ENCODE measurements at places on chromosomes 12 and 14.

DNA sequence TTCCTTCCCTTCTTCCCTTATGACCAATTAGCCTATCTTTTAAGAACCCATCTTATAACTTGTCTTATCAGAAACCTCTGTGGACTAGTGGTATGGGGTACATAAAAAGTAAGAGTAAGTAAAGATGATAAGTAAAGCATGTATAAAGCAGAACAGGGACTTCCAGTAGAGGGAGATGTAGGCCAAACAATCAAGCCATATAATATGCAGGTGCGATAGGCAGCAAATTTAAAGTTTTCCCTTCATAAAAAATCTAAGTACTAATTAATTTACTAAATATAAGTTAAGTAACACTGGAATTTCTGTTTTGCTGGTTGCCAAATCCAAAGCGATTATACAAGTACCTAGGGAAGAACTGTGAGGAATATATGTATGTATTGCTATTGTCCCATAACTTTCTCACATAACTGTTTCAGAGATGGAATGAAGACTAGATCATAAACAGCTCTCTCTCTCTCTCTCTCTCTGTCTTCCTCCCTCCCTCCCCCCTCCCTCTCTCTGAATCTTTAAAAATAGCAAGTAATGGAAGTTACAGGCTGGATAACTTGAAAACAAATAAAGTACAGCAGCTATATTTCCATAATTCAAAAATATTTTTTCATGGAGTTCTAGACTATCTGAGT, 25.7 kb downstream of the METTL25 start:
- no peak for DNase-seq

GRCh38 chr14:32022938-32023466, 54.1 kb upstream of the ARHGAP5 start:
- DNase-seq = no peak

GRCh38 chr12:66160704-66161103, 9.1 kb downstream of the TMBIM4 start:
- DNase-seq = no peak

DNA sequence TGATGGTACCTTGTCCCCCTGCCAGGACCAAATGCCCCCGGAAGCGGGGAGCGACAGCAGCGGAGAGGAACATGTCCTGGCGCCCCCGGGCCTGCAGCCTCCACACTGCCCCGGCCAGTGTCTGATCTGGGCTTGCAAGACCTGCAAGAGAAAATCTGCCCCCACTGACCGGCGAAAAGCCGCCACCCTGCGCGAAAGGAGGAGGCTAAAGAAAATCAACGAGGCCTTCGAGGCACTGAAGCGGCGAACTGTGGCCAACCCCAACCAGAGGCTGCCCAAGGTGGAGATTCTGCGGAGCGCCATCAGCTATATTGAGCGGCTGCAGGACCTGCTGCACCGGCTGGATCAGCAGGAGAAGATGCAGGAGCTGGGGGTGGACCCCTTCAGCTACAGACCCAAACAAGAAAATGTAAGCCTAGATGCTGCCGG, 410 bp downstream of the MYF6 start:
- DNase-seq = no peak

- no peak for DNase-seq
These were observed 51.2 kb upstream of the OXA1L start for GRCh38 chr14:22715186-22715812.

GRCh38 chr12:64286521-64286920, 64.4 kb upstream of the KICS2 start:
- no peak for DNase-seq

DNA sequence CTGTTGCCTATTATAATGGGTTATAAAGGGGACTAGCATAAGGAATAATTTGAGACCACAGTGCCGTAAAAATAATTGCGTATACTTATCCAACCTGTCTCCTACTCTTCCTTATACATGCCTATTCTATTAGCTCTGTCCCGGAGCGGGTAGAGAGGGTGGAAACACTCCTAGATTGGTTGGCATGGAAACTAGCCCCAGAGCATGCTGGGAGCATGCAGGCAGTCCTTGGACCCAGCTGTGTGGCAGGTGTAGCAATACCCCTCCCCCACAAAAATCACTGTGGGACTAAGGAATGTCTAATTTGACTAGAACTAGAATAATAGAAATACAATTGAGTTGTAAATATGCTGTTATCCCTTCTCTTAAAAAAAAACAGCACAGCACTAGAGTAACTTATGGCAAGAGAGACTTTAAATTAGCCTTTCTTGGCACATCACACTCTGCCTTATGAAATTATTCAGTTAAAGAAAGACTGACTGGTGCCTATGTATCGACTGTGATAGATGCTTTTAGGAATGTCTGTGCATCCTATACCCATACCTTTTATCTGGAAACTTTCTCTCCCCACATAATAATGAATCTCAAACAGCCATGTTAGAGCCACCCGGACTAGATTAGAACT, 244.0 kb upstream of the DAAM1 start:
- no peak for DNase-seq

DNA sequence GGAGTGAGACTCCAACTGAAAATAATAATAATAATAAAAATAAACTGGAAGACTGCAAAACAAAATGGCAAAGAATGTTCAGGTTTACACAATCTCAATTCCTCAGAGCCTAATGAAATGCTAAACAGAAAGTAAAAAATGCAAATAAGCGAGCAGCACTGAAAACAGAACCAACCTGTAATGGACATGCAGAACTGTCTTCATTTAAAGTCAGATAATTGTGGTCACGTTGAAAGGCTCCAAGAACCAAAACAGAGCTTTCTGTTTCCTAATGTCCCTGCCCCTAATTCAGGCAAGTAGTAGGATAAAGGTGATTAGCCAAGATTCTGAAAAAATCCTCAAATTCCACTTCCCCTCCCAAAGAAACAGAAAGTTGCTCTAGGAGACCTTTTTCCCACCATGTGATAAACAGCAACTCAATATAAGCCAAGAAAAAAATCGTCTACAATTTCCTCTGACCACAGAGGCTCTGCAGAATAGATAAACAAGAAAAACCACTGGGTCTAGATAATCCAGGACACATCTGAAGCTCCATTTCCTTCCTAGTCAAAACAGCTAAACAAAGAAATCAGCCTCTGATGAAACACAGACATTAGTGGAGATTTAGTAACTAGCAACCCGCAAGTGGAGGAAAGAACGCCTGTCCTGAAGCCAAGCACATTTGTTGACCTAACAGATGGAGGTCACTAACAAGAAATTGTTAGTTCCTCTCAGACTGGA, 3.0 kb downstream of the MIS18BP1 start:
- no peak for DNase-seq

- no peak for DNase-seq
These were observed 2.1 kb downstream of the SLC25A47 start for GRCh38 chr14:100325231-100325632.

DNA sequence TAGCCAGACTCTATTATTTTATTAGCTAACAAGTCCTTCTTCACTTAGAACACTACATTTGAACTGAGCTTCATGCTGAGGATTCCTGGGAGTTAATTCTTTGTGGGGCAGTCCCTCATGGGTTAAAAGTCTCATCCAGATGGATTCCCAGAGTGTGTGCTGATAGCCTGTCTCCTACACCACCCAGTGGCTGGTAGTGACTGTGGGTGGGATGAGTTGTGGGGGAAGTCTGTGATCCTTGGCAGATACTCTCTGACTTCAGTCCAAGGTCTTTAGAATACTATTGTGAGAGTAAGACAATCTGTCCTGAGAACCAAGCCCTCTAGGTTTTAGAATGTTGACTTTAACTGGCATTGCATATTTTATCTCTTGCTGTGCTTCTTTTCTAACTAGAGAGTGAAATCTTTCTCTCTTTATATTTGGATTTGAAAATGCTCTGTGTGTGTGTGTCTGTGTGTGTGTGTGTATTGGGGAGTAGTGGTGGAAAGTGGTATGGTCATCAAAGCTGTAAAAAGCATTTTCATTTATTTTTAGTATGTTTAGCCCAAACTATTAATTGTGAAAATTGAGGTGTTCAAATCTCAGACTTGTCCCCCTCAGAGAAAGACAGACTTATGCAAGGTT, 37.3 kb downstream of the AKAP6 start:
- DNase-seq = no peak

GRCh38 chr12:50402264-50403000, 1.7 kb downstream of the LARP4 start:
- DNase-seq = no peak

GRCh38 chr12:69688471-69689427, 10.4 kb downstream of the BEST3 start:
- DNase-seq = peak; percentile 100

- no peak for DNase-seq
These were observed 22.2 kb downstream of the SGPP1 start for GRCh38 chr14:63705561-63706070.

- DNase-seq = no peak
These were observed 29.2 kb downstream of the SPTB start for GRCh38 chr14:64850369-64851137.

GRCh38 chr12:89250213-89250612, 102.1 kb downstream of the DUSP6 start:
- DNase-seq = no peak

DNA sequence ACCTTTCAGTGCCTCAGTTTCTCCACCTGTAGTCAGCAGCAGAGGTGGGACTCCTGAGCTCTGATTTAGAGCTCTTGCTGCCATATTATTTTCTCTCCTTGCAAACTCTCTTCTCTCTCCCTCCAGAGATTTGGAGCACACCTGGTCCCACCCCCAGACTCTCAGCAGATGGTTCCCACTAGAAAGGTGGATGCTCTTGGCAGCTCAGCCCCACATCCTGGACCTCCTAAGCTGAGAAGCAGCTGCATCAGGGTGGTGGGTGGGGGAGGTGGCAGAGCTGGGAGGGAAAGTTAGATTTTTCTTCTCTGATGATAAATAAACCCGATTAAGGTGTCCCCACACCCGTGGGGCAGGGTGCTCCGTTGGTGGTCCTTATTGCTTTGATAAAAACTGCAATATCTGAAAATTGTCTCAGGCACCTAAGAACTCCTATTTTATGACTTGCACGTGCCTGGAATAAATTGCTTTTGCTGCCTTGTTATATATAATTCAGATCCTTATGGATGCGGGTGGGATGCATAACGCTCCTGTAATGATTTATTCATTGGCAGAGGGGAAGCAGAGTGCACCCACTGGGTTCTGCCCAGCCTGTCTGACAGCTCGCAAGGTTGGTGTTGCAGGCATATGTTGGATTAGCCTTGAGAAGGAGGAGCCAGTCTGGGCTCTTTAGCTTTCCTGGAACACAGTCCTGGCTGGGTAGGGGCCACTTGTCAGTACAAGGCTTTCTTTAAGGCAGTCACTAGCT, 214.2 kb downstream of the SUDS3 start:
- DNase-seq = no peak

- DNase-seq = no peak
These were observed 390.2 kb downstream of the SOX5 start for GRCh38 chr12:23559268-23559753.

DNA sequence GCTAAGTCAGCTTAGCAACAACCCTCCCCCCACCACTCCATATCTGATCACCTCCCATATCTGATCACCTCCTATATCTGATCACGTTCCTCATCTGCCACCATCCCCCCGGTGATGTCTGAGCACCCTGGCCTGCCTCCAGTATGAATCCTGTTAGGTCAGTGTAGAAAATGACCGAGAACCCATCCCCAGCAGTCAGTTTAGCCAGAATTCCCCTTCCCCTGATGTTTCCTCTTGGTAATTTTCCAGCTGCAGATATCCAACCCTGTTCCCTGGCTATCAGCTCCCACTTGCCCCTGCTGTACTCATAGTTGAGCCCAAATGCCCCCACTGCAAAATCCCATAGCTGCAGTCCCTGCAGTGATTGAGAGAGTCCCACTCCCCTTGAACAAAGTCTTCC, 12.5 kb downstream of the SELPLG start:
- no peak for DNase-seq

GRCh38 chr14:79549515-79549914, 661.8 kb downstream of the DIO2 start:
- no peak for DNase-seq

DNA sequence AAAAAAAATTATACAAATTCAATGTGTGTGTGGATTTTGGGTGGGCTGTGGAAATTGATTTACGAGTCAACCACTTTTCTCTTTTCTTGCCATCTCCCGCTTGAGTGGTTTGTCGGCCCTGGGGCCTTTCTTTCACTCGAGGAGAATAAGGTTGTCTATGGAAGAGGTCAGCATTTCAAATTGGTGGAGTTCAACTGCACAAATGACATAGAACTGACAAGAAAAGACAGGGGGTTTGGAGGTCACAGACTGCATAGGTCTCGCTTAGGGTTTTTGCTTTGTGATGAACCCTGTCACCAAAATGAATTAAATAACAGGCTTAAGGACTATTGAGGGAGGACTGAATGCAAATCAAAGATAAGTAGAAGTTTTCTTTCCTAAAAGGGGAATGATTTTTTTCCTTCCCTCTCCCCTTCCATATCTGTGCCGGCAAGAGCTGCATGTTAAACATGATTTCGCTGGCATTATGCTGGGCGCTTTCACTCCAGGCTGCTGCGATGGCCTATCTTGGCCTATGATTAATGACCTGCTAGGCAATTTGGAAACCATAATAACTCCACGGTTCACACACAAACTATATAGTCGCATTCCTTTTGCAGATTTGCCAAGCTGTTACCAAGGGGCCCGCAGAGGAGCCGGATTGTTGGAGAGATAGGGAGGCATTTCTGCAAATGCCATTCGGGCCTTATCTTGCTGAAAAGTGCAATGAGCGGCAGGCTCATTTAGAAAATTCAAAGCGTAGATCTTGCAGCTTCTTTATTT, 20.7 kb downstream of the ASCL1 start:
- DNase-seq = no peak

- DNase-seq = no peak
These were observed 194.9 kb downstream of the ADAMTS20 start for GRCh38 chr12:43357141-43357540.

DNA sequence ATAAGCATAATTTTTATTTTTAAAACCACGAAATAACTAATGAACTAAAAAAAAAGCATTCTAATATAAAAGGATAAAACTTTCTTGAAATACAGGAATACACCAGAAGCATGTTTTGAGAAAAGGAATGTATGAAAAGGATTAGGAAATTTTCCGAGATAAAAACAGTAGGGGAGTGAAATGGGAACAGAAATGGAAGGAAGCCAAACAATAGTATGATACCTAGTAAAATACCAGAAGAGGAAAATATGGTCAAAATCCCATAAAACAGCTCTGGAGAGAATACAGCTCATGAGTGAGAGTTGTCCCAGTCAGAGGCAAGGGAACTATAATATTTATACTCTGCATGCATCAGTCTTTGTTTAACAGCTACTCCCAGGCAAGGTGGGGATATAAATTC, 1016.2 kb downstream of the SLC6A15 start:
- no peak for DNase-seq

DNA sequence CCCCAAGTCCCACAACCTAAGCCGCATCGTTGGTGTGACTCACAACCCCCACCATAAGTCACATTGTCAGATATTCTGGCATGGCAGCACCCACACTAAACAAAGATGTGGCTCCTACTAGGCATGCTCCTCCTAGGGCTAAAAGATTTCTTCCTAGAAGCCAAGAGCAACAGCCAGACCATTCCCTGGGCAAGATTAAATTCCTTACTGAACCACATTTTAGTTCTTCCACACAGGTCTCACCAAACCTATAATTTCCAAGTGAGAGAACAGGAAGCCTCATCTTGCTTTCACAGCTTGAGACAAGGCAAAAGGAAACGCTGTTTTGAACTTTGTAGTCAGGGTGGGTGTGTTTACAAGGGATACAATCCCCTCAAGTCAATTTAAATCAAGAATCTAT, 632.8 kb downstream of the DIO2 start:
- no peak for DNase-seq

- no peak for DNase-seq
These were observed 47.5 kb downstream of the PRMT8 start for GRCh38 chr12:3538466-3539030.

Measured in GOT3 (cell line).